Smooth muscle cell of the umbilical artery (primary cell): ENCODE measurements at places on chromosomes 5 and 9. TPM values are rescaled to one million over a fixed set of nuclear protein-coding genes. Genes with fewer than 3 reads are reported as not detected.

Gene OR1Q1
- not detected in 2 replicates for total RNA-seq

Gene DMRT3
- total RNA-seq, result not detected in 2 replicates

Gene ACSL6
- under 0.01 TPM in 1 of 2 replicates, not detected in the other for total RNA-seq

Gene PCDHGA2
- 3.5 and 3.9 TPM in 2 replicates for total RNA-seq

Gene NRARP
- total RNA-seq, result 0.18 and 0.30 TPM in 2 replicates

Gene NPR3
- 1.2 and 2.1 TPM in 2 replicates for total RNA-seq

Gene MYOZ3
- 0.30 and 0.32 TPM in 2 replicates for total RNA-seq

Gene TMEM174
- total RNA-seq, result not detected in 2 replicates

Gene CDH10
- 2.4 and 2.7 TPM in 2 replicates for total RNA-seq

Gene SHLD3
- total RNA-seq, result 3.9 and 5.0 TPM in 2 replicates

Gene PRRX2
- total RNA-seq, result 0.14 and 0.59 TPM in 2 replicates

Gene POLE3
- total RNA-seq, result 31.5 and 38.3 TPM in 2 replicates

Gene TAL2
- total RNA-seq, result not detected in 2 replicates

Gene KIAA0825
- total RNA-seq, result 3.1 and 5.0 TPM in 2 replicates

Gene MSMP
- total RNA-seq, result 0.30 and 0.55 TPM in 2 replicates

Gene SNAPC3
- 64.4 and 90.5 TPM in 2 replicates for total RNA-seq

Gene DIPK1B
- 0.30 and 0.51 TPM in 2 replicates for total RNA-seq
